ENCODE measurements at places on chromosomes 3 and 15.

- DNase-seq, result no peak
Observed at GRCh38 chr15:39493424-39494067, 87.3 kb upstream of the THBS1 start.

GRCh38 chr3:57038466-57039164 lies 21.8 kb upstream of the SPATA12 start:
- no peak for DNase-seq

GRCh38 chr3:126968391-126969390 lies 14.2 kb upstream of the PLXNA1 start:
- DNase-seq, result no peak

DNA sequence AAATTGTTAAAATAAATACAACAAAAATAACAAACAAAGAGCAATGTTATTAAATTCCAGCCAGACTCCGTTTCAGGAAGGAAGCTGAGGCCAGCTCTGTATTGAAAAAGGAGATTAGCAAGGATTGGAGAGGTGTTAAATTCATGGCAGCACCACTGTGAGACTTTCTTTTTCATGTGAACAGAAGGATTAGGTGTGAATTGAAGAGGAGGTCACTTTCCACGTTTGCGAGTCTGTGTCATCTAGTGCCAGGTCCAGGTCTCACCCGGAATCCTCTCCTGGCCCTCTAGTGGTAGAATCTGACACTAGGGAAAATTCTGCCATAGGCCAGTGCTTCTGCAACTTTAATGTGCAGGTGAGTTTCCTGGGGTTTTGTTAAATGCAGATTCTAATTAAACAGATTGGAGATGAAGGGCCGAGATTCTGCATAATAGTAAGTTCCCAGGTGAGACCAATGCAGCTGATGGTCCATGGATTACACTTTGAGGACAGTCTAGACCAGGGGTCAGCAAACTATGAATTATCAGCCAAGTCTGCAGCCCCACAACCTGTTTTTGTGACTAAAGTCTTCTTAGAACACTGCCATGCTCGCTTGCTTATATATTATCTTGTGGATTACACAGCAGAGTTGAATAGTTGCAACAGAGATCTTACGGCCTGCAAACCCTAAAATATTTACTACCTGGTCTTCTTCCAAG lies 9.2 kb upstream of the SLC6A1 start:
- peak; percentile 35 for DNase-seq

DNA sequence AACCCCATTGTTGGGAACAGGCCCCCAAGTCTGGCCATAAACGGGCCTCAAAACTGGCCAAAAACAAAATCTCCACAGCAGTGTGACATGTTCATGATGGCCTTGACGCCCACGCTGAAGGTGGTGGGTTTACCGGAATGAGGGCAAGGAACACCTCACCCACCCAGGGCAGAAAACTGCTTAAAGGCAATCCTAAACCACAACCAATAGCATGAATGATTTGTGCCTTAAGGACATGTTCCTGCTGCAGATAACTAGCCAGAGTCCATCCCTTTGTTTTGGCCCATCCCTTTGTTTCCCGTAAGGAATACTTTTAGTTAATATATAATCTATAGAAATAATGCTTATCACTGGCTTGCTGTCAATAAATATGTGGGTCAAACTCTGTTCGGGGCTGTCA lies 47.7 kb downstream of the KLHDC8B start:
- no peak for DNase-seq

GRCh38 chr3:13112521-13113345 lies 39.5 kb upstream of the IQSEC1 start:
- no peak for DNase-seq

- no peak for DNase-seq
Observed at GRCh38 chr15:65245096-65245856, 34.0 kb upstream of the CILP start.
